ENCODE measurements at places on chromosomes 3 and 15.

DNA sequence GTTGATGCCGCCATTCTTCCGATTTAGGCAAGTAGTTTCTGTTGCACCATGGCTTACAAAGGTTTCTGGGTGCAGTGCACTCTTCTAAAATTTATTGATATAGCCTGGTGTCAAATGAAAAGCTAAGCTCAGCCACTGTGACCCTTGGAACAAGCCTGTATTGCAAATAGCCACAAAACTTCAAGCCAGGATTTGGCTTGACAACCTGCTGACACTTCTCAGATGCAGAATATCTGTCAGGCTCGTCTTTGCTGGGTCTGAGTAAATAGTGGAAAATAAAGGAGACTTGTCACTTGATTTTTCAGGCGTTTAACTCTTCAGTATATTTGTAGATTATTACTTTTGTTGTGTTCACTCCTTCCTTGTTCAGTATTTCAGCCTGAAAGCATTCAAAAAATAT lies 871.8 kb downstream of the OTOL1 start:
- DNase-seq, result no peak

- DNase-seq, result no peak
These were observed 118.9 kb upstream of the IGF1R start for GRCh38 chr15:98529205-98530145.

DNA sequence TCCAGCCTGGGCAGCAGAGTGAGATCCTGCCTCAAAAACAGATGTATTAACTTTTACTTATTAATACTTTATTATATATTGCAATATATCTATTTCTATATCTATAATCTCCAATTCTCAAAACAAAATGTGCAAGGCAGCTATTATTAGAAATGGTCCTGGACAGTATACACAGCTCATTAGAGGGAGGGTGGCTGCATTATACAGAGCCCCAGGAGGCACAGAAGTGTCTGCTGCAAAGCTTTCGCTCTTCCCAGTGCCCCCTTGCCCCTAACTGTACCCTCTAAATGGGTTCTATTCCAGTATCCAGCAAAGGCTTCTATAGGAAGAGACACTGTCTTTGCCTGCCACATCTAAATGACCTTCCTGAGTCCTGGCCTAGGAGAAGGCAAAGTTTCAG lies 24.5 kb downstream of the ARL14 start:
- no peak for DNase-seq

GRCh38 chr3:197365586-197365985 lies 67.2 kb upstream of the DLG1 start:
- DNase-seq, result no peak

GRCh38 chr15:31305796-31306425 lies 20.7 kb upstream of the KLF13 start:
- no peak for DNase-seq

DNA sequence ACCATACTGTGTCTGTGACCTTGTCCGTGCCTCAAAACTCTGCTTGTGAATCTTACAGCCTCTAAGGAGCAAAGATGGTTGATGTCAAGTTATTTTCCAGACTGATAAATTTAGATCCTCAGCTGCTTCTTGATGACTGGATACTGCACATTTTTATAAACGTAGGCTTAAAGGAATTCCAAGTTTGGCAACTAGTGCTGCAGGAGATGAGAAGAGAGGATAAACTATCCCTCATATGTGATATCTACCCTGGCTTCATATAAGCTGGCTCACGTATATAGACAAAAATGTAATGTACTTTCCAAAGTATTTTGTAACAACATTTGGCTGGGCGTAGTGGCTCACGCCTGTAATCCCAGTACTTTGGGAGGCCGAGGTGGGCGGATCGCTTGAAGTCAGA lies 89.6 kb downstream of the GMPS start:
- DNase-seq, result no peak

GRCh38 chr15:41507820-41508290 lies 5.8 kb downstream of the LTK start:
- no peak for DNase-seq

- DNase-seq, result no peak
These were observed 13.3 kb upstream of the TMF1 start for GRCh38 chr3:69065318-69065964.

DNA sequence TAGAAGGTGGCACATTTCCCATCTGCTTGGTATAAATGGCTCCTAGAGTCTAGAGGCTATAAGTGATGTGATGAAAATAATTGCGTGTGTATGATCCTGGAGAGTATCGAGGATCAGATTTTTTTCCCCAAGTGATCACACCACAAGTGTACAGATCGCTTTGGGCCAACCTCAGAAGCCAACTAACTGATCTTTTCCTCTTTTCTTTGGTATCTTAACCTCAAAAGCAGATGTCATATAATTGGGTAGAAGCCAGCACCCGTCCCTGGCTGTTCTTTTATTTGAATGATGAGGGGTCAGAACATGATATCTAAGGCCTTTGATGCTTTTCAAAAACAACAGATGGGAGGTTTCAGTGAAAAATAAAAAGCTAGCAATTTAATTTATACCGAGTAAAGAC lies 3.3 kb downstream of the P2RY14 start:
- no peak for DNase-seq

GRCh38 chr3:9879830-9880549 lies at the start of gene CIDEC:
Gene CIDEC, minus strand, starts transcription at chr3:9880253. Its CDS starts 1,767 bp downstream, at chr3:9878486.
- no peak for DNase-seq

GRCh38 chr15:42080186-42080918 lies 14.0 kb downstream of the PLA2G4D start:
- no peak for DNase-seq

DNA sequence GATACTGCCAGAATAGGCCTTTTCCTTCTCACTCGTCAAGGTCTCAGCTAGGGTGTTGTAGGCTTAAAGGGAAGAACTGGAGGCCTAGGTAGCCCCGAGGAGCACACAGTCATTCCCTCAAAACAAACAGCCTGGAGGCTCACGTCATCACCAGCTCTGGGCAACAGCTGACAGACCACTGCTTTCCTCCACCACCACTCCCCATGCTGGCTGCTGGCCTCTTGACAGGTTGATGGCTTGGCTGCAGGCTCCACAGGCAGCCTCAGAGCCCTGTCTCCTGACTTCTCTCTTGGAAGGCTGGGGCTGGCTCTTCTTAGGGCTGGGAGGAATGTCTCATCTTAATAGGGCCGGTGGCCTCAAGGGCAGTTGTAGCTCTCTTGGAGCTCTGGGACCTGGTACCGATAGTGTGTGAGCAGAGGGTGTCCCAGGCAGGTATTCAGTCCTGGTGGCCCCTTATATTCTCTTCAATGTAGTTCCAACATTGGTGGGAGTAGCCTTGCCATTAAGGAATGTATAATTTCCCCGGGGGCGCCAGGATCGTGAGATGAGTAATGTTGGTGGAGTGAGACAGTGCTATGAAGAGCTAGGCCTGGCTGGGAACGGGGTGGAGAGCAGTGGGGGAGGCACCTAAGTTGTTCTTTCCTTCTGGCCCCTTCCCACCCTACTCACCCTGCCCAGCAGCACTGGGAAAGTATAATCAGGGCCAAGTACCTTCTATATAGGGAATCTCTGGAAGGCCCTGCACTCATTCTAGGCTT lies 6.1 kb upstream of the AP2M1 start:
- no peak for DNase-seq

DNA sequence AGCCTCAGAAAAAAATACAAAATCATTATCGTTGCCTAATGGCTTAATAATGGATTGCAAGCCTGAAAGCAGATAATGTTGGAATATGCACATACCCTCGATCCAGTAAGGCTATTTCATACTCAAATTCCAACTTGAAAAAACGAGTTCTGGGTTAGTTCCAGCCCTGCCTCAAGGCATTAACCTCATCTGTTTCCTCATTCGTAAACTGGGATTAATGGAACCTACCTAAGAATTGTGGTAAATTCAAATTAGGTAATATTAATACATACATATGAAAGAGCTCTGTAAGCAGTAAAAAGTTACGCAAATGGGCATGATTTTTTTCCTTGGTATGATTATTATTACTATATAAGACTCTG lies 107.5 kb downstream of the SRGAP3 start:
- DNase-seq, result no peak

DNA sequence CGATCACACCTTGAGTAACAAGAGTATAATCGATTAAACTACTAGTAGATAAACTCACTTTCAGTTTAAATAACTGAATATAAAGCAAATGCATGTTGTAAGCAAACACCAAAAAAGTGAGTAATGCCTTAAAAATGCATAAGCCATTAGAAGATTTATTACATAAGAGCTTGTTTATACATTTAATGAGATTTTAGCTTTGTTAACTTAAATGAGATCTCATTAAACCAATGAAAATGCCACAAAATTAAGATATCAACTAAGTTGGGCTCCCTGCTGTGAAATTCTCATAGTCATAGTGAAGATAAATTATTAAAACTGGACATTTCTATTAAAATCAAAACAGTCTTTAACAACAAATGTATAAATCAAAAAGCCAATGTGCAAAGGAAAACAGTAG lies 701.2 kb downstream of the NLGN1 start:
- no peak for DNase-seq

DNA sequence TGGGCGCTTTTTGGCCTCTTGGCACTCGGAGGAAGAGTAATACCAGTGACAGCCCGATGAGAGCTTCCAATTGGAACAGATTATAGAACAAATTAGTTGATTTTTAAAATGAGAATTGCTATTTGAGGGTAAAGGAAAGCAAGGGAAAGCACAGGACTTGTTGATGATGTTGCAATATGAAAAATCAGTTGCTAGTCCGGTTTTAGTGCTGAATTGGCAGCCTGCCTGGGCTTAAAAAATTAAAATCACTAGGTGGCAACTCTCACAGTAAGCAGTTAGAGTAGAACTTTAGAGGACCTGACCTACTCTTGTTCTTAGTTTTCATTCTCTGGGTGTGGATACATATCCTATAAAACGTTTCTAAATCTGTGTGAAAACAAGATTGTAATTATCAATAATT lies 2.1 kb upstream of the SCAANT1 start:
- DNase-seq, result no peak

GRCh38 chr15:89751748-89752147 lies 699 bp upstream of the MESP1 start:
- DNase-seq, result no peak

DNA sequence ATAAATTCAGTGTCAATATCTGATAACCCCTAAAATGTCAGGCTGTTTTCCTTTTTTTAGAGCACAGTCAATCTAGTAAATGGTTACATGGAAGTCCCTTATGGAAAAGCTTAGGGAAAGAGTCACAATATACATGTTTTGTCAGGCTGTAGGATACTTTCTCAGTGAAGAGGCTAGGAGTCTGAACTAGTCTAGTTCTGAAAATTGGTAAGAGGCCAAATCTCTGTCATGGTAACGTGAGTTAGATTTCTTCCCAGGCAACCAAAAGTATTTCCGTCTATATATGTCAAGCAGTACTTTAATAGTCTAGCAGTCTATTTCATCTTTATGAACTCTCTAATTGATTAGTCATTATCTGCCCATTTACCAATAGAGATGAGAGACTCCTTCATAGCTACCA lies 215.9 kb upstream of the LRRC3B start:
- DNase-seq, result no peak

GRCh38 chr15:75620841-75621391 lies 4.6 kb downstream of the SNUPN start:
- DNase-seq, result no peak

DNA sequence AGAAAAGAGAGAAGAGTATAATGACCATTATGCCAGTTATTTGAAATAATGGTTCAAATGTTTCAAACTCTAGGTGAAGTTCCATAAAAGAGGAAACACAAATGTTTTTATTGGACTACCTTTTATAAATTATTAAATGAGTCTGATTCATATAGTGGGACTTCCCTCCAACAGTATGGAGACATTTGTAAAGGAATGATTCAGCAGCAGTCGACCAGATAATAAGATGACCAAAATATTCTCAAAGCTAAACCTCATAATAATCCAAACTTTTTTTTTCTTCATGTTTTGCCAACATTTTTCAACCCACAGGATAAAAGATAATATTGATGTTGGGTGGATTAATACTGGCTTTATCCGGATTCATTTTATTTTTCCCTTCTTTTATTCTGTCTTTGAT lies 18.8 kb downstream of the TIPARP start:
- DNase-seq, result no peak

Data from stimulated activated CD8-positive, alpha-beta memory T cell treated with anti-CD3 and anti-CD28 coated beads, Interleukin-4, amount 100 ng/mL, for 4 hours (primary cell).